ENCODE measurements at places on chromosomes 6 and 20.

GRCh38 chr6:127182501-127182900 is 64.0 kb downstream of the RSPO3 start:
- DNase-seq: no peak

DNA sequence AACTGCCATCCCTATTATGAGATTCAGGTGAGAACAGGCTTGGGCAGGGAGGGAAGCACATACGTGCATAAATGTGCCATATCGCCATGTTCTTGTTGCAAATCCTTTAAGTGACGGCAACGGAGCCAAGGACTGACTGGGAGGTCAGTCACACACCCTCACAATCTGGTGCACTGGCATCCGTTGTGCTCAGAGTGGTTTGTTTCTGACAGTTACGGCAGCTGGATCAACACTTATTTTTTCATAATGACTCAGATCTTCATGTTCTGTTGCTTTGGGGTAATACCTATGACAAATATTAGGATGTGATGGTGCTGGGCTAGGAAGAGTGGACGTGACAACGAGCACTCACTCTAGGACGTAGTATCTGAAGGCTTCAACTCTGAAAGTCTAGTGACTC is 56.2 kb upstream of the PREP start:
- no peak for DNase-seq

DNA sequence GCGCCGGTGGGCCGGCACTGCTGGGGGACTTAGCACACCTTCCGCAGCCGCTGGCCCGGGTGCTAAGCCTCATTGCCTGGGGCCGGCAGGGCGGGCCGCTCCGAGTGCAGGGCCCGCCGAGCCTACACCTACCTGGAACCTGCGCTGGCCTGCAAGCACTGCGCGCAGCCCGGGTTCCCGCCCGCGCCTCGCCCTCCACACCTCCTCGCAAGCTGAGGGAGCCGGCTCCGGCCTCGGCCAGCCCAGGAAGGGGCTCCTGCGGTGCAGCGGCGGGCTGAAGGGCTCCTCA is 10.7 kb upstream of the MPC1 start:
- no peak for DNase-seq

- DNase-seq: peak; percentile 66
Measured at GRCh38 chr6:138182939-138183789, 21.4 kb downstream of the ARFGEF3 start.

DNA sequence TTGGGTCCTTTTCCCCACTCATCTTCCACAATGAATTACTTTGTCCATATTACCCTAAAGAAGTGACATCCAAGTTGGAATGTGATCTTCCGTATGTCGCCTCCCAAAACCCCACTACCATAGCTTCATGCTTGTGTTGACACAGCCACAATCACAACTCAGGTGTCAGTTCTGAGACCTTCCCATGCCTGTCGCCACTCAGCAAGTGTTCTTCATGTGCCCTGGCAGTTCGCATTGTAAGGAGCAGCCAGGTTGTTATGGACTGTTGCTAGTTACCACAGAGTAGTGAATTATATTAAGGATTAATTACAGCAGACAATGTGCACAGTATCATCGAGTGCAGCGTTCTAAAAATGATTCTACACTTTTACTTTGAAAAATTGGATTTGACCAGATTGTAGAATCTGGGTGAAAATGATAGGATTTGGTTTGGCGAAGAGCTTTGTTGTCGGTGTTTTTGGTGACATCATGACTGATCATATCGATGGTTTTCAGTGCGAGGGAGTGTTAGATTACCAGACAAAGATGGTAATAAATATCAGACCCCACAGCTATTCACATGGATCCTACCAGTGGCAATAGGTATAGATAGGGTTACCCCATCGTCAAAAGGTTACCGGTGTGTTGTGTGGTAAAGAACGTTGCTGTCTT is 1.7 kb downstream of the PCMTD2 start:
- DNase-seq: no peak

- no peak for DNase-seq
Measured at GRCh38 chr6:142906945-142907470, 38.0 kb downstream of the HIVEP2 start.

- no peak for DNase-seq
Measured at GRCh38 chr6:68632734-68633133, 2.3 kb upstream of the ADGRB3 start.

DNA sequence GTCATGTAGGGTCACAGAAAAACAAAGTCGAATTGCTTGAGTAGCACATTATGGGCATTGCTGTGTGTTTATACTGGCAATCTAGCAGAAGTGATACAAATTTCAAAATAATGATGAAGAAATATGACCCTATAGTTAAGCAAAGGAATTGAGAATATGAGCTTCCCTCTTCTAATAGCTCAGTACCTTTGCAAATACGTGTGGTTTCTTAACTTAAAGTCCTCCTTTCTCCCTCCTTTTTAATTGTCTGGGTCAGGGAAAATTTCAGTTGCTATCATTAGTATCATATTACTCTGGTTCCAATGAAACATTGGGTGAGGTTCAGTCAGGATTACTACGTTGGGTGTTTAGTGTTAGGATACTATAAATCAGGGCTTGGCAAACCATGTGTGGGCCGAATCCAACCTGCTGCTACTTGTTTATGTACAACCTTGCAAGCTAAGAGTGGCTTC is 166.8 kb upstream of the CARMIL1 start:
- DNase-seq: no peak

GRCh38 chr20:44866703-44867335 is 18.7 kb upstream of the YWHAB start:
- no peak for DNase-seq

- no peak for DNase-seq
Measured at GRCh38 chr20:3932277-3932676, 43.1 kb downstream of the PANK2 start.

- DNase-seq: peak; percentile 91
Measured at GRCh38 chr6:168884646-168885086, 369.0 kb downstream of the THBS2 start.

DNA sequence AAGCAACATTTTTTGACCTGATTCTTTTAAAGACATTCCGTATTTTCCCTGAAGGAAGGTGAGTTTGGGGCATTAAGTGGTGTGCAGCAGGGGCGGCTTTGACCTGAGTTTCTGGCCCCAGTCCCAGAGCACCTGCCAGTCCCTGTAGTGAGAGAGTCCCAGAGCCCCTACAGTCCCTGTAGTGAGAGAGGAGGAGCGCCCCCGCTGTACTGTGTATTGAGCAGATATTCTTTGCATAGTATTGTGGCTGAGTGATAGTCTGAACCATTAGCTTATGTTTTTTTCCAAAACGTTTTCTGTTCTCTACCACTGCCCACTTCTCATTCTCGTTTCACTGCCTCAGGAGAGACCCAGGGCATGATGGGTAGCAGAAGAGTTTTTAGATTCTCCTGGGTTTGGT is 17.2 kb upstream of the SH3BGRL2 start:
- no peak for DNase-seq

GRCh38 chr20:53964067-53964466 is 106.3 kb downstream of the BCAS1 start:
- DNase-seq: no peak

- no peak for DNase-seq
Measured at GRCh38 chr6:106134906-106135634, 48.9 kb downstream of the PRDM1 start.

DNA sequence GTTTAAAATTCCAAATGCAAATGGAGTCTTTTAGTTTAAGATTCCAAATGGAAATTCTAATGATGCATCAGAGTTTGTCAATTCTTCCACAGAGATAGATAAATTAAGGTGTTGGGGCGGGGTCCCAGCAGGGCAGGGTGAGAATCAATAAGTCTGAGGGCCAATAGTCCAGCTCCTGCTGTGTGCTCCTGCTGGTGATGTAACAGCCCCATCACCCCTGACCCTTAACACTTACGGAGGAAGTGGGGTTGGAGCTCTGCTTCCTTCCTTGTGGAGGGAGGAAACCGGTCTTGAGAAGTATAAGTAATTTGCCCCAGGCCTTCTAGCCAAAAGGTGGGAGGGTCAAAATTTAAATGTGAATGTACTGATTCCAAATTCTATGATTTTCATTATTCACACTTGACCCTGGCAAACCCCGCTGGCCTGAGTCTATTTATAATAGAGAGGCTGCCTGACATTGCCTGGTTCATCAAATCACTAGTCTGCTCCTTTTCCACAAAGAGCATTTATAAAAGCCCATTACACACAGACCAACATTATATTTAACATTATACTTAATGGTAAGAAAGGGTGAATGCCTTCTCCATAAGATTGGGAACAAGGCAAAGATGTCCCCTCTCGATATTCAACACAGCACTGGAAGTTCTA is 17.2 kb downstream of the ZBTB2 start:
- DNase-seq: no peak

DNA sequence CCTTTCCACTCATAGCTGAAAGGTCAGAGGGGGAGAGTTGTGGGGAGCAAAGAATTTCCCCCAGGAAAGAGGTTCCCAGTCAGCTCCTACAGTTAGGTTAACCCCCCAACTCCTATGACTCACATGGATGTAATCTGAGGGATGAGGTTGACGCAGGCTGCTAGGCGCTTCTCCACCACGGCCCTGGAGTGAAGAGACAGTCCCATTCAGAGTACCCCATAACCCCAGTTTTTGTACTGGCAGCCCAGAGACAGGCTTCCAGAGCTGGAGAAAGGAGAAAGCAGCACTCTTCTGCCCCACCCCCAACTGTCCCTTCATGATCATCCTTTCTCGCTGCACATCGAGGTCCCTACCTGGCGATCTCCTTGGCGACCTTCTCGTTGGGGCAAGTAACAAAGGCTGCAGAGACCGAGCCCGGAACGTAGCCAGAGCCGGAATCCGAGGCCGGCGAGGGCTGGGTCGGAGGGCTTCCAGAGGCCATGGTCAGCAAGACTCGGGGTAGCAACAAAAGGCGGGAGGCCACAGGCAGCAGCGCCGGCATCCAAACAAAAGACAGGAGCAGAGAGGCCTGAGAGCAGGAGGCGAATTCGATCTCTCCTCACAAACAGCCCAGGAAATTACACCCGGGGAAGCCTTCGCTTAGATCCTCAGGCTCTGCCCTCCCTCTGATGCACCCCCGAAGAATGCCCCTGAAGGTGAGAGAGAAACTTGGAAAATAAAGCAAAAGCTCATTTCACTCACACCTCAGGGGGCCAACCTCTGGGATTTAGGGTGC is 592 bp downstream of the CUTA start:
- no peak for DNase-seq

GRCh38 chr6:35396991-35397390 is 54.6 kb downstream of the PPARD start:
- DNase-seq: no peak

DNA sequence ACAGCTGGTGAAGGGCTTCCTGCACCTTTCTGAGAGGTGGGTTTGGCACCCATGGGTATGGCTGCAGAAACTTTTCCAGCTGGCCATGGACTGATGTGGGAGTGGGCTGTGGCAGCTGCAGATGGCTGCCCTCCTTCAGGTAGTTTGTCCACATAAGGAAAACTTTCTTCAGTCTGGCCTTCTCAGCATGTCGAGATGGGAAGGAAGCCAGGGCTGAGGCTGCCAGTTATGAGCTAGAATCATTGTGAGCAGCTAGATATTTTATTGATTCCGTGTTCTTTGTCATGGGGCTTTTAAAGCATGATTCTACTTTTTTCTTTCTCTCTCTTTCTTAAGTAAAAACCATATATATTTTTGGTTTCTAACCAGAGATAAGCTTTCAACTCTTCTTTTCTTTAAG is 16.6 kb downstream of the NKX2-4 start:
- no peak for DNase-seq

DNA sequence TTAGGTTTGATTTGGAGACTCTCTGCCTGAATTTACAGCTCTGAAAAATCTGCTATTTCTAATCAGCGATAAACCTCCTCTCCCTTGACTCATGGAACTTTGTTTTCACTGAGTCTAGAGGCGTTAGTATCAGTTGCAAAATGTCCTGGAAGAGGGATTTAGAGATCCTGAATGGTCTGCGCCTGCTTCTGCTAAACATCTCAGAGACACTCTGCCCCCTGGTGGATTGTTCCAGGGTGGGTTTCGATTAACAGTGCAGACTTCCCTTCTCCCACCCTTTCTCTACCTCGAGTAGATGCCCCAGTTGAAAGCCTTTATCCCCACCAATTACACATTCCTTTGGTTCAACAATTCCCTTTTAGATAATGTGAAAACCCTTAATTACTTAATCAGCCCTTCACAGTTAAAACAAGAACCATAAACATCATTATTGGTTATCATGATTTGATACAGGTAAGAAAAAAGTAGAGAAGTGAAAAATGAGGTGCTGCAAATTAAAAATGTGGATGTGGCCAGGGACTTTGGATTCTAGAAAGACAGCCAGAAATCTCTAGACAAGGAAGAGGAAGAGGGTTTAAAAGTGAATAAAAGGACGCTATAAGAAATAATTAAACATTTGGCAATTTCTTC is 5.5 kb downstream of the HTR1B start:
- peak; percentile 73 for DNase-seq

DNA sequence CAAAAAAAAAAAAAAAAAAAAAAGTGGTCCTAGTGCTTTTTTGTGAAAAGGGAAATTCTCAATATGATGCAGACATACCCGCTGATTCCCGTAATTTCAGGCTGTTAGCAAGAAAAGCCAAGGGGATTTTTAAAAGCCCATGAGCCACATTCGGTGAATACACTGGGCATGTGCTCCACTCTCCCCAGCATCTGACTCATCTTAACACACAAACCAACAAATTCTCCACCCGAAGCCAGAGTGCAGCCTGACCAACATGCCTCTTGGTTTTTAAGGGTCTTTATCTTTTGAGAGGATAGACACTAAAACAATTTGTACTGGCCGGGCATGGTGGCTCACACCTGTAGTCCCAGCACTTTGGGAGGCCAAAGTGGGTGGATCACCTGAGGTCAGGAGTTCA is 45.5 kb upstream of the CD83 start:
- no peak for DNase-seq

GRCh38 chr6:157438611-157439111 is 57.7 kb downstream of the ZDHHC14 start:
- no peak for DNase-seq

DNA sequence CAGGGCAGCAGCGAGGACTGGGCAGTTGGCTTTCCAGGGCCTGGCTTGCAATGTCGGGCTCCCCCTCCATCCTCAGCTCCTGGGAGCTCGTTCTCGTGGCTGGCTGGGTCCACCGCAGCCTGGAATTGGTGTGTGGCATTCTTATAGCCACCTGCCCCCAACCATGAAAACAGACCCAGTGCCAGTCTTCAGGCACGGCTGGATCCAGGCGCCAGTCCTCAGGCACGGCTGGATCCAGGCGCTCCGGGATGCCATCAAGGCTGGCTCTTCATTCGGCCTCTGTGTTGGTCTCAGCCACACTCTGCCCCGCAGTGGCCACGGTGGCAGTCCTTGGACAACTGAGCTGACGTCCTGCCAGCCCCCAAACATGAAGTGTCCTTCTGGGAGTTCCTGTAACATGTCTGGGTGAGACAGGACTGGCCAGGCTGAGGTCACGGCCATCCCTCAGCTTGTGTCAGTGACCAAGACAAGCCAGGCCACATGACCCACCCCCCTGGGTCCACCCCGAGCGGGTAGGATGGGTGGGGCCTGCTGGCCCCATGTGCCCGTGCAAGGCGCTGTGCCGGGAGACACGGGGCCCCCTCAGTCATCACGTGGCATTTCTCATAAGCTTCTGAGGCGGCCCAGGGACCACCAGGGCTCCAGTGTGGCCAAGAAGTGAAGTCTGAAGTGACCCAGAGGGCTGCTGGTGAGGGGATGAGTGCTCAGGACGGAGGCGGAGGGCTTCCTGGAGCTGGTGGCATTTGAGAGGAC is 99.0 kb downstream of the TAF4 start:
- no peak for DNase-seq

Data from NCI-H774 (cell line).